Kidney glomerular epithelial cell (primary cell): ENCODE measurements at places on chromosomes 2 and 18.

DNA sequence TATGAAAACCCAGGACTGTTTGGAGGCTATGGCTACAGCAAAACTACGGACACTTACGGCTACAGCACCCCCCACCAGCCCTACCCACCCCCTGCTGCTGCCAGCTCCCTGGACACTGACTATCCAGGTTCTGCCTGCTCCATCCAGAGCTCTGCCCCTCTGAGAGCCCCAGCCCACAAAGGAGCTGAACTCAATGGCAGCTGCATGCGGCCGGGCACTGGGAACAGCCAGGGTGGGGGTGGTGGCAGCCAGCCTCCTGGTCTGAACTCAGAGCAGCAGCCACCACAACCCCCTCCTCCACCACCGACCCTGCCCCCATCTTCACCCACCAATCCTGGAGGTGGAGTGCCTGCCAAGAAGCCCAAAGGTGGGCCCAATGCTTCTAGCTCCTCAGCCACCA is 12.1 kb downstream of the HOXD3 start:
- no peak for DNase-seq

DNA sequence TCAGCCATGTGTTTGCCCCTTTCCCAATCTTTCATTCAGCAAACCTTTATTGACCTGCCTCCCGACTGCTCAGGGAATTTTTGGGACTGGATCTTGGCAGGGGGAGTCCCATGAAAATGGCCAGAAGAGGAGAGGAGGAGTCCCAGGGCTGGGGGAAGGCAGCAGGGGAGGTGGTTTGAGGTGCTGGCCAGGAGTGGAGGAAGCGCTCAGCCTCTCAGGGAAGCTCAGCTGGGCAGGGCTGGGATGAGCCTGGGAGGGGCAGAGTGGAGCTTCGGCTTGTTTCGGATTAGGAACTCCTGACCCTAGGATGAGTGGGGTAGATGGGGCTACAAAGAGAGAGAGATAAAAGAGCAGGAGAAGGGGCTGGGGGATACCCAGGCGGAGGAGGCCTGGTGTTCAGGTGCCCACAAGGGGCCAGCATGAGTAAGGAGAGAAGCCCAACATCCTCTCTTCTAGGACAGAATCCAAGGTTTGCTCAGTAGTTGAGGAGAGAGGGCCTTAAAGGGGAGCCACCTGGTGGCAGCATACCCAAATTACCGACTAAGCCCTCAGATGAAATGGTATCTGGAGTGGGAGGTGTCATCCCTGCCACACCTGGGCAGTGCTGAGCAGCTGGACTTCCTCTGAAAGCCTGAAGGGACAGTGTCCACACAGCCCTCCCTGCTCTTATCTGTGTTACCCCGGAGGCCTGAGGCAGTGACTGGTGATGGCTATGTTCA is 91.1 kb downstream of the INHBB start:
- DNase-seq: no peak

GRCh38 chr2:42140496-42140895 is 28.7 kb upstream of the EML4 start:
- DNase-seq: no peak

DNA sequence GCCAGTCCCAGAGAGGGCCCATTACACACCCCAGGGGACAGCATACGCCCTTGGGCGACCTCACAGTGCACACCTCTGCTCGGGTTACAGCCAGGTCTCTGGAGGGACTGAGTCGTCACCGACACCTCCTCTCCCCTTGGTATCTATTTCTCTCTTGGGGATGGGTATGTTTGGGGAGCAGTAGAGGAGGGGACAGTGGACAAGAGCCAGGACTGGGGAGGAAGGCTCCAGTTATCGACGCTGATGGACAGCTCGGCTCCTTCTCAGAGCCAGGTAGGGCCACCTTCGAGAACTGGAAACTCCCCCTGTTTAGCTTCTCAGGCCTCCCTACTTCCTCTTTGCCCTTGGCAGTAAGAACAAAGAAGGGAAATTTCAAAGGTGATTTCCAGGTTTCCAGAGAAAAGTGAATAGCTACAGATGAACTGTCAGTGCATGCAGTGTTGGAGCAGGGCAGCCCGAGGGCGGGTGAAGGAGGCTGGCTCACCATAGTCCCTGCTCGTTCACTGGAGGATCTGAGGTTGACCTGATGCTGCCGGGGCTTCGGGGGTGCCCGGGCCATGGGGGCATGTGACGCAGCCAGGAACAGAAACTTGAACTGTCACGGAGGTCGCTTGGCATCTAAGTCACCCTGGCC is 4.4 kb upstream of the SEMA4C start:
- DNase-seq: peak; percentile 17

DNA sequence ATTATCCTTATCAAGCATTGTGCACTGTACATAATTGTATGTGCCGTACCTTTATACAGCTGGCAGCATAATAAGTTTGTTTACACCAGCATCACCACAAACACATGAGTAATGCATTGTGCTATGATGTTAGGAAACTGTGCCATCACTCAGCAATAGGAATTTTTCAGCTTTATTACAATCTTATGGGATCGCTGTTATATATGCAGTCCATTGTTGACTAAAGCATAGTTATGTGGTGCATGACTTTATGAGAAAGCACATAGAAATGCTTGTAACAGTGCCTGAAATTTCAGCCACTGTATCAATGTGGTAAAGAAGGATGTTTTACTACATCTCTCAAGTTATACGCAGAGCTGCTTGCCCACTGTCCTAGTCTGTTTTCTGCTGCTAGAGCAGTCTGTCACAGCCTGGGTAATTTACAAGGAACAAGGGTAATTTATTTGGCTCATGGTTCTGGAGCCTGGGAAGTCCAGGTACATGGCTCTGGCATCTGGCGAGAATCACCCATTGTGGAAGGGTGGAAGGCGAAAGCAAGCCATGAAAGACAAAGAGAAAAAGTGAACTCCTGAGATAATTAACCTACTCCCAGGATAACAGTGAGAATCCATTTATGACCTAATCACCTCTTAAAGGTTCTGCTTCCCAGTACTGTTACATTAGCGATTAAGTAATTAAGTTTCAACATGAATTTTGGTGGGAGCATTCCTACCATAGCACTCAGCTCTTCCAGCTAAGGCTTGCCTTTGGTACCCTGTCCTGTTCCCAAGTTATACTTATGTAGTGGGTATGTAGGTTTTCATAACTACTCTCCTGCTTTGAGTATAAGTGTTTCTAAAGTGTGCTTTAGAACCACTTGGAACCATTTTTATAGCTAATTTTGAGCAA is 4.6 kb downstream of the MAP3K20 start:
- no peak for DNase-seq

GRCh38 chr2:38771632-38772031 is 6.4 kb upstream of the GEMIN6 start:
- DNase-seq: no peak

- DNase-seq: peak; percentile 11
These were observed 251.6 kb downstream of the BCL2 start for GRCh38 chr18:63067939-63068338.

DNA sequence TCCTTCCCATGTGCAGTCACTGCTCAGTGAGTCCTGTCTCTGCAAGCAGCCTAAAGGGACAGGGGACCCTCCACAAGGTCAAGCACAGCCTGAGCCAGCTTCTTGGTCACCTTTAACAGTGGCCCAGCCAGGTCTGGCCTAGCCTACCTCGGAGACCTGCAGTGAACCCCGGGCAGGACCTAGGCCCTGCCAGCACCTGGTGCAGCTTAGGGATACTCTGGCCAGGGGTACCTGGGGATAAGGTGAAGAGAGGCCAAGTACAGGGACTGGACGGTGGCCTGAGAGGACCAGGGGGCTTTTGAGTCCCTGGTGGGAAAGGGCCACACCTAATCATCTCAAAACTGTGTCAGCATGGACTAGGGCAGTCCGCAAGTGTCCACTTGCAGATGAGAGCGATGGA is 67.8 kb downstream of the EMX1 start:
- DNase-seq: no peak

DNA sequence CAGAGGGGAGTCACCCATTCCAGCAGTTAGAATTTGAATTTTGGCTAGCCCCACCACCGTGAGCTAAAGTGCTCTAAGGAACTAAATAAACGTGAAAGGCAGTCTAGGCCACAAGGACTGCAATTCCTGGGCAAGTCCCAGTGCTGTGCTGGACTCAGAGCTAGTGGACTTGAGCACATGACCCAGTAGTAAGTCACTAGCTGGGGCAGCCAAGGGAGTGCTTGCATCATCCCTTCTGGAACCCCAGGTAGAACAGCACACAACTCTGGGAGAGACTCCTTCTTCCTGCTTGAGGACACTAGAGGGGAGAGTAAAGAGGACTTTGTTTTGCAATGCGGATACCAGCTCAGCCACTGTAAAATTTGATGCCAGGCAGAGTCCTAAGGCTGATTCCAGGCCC is 672.2 kb downstream of the CPS1 start:
- no peak for DNase-seq

DNA sequence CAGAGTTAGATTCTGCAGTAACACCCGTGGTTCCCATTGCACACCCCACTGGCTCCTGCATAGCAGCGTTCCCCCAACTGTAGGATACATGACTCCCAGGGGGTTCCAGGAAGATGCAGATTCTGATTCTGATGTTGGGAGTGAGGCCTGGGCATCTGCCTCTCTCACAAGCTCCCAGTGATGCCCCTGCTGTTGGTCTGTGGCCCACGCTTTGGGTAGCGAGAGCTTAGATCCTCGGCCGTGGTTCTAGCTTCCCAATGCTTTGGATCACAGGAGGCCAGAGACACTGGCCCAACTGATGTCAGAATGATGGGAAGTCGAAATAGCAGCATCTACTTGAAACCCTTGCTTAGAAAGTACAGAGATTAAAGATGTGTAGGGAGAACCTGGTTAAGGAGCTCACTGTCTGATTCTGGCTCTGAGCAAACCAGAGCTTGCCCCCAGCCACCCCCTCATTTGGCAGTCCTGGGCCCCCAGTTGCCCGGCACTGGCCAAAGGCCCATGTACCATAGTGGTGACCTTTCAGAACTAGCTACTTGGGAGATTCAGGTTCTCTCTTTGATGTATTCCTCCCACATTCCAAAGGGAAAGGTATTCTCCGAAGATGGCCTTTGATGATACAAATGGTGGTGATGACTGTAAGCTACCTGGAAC is 197.5 kb downstream of the FAM210A start:
- no peak for DNase-seq

GRCh38 chr2:203900253-203900652 is 32.7 kb downstream of the CTLA4 start:
- DNase-seq: no peak

DNA sequence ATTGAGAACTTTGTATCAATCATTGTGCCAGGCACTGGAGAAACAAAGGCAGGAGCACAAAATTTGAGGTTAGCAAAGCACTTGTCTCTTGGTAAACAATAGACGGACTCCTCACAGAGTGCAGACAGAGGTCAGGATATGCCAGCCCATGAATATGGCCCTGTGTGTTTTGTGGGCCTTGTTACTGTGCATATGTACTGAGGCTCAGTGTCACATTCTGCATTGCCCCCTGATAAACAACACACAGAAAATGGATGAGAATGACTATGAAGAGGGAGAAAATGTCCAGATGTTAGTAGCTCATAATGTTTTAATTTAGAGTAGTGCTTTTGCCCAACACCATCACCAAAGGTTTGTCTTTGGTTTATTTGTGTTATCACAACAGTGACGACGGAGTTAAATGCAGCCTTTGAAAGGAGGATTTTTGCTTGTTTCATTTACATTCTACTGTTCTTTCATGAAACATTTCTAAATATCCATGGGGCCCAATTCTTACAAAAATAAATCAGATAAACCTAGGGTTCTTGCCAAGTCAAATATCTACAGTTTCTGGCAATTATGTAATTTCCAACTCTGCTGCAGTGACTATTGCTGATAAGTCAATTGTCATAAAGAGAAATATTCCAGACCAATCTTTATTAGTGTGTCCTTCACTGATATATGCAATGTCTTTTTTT is 14.6 kb upstream of the NT5C1B start:
- DNase-seq: no peak

DNA sequence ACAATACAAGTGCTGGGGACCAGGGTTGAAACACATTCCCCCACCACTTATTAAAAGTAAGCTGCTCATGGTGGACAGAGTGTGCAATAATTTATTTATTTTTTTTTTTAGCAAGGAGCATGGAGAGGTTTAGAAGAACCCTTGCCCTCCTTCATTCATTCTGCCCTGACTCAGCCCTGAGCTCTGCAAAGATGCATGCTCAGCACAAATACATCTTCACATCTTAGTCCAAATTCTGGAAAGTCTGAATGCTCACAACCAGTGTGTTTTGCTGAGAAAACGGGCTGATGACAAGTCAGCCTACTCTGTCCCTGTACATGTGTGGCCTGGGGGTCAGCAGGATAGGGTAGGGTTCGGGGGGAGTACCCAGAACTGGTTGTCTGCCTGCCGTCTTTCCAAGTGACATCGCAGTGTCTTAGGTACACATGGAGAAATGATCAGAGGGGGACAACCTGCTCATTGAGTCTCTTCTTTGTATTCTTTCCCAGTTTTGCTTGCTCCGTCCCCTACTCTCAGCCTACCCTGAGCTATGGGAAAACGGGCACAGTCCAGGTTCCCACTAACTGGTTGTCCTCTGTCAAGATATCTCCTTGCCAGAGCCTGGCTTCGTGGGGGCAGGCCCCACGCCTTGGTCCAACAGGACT is 76.4 kb downstream of the ADD2 start:
- DNase-seq: no peak

GRCh38 chr2:61537277-61537949 is 743 bp downstream of the XPO1 start:
- DNase-seq: no peak

GRCh38 chr2:36333350-36334012 is 22.1 kb upstream of the CRIM1 start:
- DNase-seq: no peak

DNA sequence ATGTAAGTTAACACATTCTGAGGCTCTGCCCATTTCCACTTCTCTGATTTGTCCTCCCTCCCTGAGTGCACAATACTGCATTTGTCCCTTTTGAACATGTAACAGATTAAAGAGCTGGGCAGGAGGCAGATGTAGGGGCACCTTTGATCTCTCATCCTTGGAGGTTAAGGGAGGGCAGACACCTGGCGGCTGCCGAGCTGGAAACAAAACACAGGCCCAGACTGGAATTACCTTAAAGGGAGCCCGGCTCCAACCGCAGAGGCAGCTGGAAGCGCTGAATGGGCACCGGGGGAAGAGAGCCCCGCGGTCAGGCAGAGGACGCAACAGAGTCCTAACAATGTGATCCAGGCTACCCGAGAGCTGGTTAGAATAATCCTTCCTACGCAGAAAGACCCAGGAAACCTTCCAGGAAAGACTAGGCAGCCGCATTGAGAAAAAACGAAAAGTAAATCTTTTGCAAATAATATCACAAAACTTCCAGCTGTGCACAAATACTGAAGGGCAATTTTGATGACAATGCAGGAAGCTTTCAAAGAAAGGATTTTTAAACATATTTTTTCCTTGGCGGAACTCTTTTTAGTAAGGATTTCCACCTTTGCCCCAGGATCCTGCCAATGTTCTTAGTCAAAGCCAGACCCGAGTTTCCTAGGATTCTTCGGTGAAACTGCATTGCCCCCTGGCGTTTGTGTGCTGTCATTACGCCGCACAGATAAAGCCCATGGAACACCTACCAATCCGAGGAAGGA is 216.0 kb downstream of the TGIF1 start:
- DNase-seq: peak; percentile 89
